MG63 (cell line): ENCODE measurements at places on chromosomes 16 and 17.

- no peak for DNase-seq
Observed at GRCh38 chr17:19744922-19745757, 3.0 kb downstream of the ALDH3A1 start.

GRCh38 chr17:56810891-56811775 is 22.6 kb downstream of the C17orf67 start:
- no peak for DNase-seq

- no peak for DNase-seq
Observed at GRCh38 chr16:89599902-89600301, 13.5 kb upstream of the DPEP1 start.

DNA sequence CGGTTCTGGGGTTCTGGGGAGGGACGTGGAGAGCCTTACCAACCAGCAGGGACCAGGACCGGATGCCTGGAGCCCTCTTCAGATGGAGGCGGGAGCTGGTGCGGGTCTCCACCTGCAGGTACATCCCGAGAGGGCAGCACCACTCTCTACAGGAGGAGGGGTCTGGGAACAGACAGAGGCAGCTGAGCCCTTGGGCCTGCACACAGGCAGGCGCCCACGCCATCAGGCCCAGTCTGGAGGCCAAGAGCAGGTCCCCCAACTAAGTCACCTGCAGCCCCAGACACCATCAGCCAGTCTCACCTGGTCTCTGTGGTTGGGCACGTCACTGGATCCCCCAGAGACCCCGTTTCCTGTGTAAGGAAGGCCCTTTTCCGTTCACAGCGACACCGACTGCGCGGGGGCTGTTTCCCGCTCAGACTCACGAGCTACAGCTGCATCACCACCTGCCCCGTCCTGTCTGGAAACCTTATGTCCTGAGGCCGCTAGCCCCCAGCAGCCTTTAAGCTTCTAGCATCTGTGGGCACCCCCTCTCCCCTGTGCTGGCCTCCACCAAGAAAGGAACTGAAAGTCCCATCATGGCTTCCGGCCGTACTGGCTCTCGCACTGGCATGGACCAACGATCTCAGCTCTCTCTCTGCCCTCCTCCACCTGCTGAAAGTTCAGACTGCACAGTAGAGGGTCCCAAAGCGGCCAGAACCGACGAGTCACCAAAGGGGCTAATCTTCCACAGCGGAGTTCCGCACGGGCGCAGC is 1.2 kb downstream of the CYBC1 start:
- DNase-seq, result no peak

GRCh38 chr16:82400046-82400445 is 226.7 kb upstream of the CDH13 start:
- no peak for DNase-seq

DNA sequence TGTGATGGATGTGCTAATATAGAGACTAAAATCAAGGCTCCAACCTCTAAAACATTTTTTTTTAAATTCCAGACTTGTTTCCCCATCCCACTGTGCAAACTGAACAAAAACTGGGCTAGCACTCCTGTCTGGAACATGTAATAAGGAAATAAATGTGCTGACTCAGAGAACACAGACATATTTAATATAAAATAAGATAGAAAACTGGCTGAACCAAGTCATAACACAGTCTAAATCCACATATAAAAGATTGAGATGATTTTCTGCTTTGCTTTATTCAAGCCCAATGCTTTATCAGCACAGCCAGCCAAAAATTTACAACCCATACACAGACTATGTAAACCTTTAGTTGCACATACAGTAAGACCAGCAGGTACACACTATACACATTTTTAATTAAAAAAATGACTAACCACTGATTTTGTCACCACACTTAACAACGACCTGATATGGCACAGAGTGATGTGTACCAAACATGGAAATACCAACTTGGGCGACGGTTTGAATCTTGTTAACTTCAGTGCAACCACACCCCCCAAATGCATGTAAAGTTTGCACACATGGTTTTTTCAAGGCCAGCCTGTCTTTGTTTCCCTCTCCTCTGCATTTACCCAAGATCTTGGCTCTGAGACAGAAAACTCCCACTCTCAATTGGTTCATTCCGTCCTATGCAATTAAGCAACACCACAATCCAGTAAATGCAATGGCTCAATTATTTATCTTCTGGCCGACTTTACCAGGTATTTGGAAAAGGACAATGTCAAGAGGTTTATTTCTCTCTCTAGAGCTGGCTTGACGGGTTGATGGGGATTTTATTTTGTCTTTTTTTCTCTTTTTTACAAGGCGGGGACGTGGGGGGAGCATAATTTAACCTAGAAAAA is 1.2 kb downstream of the STAT3 start:
- DNase-seq, result no peak

GRCh38 chr17:28724500-28725165 is 1.4 kb downstream of the TLCD1 start:
- DNase-seq, result no peak

DNA sequence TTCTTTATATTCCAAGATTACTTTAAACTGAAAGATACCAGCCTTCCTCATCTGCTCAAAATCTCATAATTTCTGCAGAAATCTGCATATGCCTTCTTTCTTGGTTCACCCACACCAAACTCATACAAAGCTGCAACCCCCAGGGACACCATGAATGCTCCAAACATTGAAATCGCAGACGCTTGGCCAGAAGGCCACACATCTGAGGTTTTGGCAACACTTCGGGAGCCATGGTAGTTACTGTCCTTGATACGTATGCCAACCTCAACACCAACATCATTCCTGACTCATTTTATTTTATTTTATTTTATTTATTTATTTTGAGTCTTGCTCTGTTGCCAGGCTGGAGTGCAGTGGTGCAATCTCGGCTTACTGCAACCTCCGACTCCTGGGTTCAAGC is 11.8 kb downstream of the GSPT1 start:
- DNase-seq, result peak; percentile 82

GRCh38 chr17:39933912-39934311 is 6.4 kb downstream of the LRRC3C start:
- DNase-seq, result no peak

DNA sequence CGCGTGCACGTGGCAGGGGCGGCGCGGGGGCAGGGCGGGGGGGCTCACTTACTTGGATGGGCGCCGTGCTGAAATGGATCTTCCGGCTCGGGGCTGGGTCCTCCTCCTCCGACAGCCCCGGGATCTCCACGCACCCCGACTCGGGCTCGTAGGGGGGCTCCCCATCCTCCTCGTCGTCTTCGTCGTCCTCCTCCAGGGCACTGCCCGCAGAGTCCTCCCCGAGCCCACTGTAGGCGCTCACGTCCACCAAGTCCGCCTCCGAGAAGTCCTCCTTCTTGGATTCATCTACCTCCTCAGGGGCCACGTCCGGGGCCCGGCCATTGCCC is 1.4 kb downstream of the PPP1R9B start:
- DNase-seq, result no peak

DNA sequence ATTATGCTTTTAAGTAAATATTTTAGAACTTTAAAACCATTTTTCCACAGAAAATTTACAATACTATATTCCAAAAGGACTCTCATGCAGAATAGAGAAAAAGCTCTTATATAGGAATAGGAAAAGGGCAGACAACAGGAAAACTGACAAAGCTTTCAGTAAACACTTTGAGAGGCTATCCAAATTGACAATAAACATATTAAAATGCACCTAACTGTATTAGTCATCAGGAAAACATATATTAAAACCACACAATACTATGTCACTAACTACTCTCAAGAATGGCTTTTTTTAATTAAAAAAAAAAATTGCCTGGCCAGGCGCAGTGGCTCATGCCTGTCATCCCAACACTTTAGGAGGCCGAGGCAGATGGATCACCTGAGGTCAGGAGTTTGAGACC is 77.3 kb downstream of the CEP112 start:
- DNase-seq, result no peak

- DNase-seq, result no peak
Observed at GRCh38 chr16:68232335-68232734, 3.6 kb downstream of the ESRP2 start.

GRCh38 chr17:28524476-28525424 is 18.6 kb downstream of the FOXN1 start:
- peak; percentile 82 for DNase-seq
